Hematopoietic multipotent progenitor cell (in vitro differentiated cells): ENCODE measurements at places on chromosomes 12 and 14.

DNA sequence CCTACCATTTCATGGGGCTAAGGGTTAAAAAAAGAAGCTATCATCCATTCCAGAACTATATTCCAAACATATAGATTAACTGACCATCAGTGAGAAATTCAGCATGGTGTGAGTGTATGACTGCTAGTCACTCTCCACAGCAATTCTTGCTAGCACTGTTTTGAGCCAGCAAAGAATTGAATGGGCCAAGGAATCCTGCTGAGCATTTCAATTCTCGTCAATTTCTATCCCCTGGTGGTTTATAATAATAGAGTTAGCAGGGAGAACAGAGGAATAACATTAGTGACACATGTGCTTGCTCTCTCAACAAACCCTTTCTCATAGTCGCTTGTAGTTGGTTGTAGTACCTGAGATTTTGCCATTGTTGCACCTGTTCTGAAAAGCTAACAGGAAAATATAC lies 7.2 kb downstream of the MBIP start:
- DNase-seq: no peak

DNA sequence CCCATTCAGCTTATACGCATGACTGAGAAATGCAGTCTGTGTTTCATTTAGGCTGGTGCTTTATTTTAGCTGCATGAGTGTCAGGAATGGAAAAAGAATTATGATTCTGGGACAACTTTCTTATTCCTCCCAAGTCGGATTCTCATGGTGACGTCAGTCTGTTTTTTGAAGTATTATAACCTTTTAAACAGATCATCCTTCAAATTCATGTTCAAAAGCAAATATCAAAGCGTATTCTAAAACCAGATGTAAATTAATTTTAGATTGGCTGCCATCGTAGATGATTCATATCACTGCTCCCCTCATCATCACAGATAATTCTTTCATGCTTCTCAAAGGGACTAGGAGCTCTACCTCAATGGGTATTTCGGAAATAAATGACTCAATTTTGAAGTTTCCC lies 15.0 kb downstream of the FNTB start:
- DNase-seq: no peak

DNA sequence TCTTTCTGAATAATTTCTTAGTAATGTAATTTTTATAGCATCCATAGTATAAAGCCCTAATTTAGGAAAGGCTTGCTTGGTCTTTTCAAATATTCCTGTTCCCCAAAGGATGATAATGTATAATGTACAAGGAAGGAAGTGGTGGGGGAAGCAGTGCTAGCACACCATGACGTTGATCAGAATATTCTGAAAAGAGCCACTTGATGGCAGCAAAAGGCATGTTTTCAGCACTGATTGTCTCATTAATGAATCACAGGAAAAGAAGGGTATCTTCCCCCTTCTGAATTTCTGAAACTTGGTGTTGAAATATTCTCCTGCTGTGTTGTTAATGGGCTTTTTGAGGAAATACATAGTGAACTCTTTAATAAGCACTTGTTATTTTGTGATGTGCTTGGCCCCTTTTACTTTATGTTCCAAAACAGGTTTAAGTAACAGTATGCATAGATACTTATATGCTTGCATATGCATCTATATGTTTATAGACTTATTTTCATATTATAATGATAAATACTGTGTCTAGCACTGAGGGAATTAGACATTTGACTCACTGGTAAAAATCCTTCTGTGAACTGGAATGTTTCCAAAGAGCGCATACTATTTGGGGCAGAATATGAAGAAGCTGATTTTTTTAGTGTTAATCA lies 122.0 kb downstream of the TMEM117 start:
- DNase-seq: no peak

DNA sequence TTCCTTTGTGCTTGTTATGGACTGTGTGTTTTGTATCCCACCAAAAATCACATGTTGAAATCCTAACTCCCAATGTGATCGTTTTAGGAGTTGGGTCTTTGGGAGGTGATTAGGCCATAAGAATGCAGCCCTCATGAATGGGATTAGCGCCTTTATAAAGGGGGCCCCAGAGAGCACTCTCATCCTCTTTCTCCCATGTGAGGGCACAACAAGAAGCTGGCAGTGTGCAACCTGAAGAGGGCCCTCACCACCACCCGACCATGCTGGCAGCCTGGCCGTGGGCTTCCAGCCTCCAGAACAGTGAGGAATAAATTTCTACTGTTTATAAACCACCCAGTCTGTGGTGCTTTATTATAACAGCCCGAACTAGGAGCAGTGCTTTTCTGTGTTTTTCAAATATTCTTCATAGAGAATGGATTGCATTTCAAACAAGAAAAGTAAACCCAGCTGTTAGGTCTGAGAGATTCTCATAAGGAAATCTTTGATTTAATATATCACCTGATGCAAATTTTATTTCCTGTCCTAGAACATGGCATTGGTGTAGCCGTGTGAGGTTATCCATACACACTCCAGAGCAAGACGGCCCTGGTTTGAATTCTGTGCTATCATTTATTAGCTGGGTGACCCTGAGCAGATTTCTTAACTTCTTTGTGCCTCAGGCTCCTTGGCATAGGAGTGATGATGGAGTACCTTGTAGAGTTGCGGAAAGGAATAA lies 27.8 kb downstream of the HSPB8 start:
- DNase-seq: no peak

- DNase-seq: no peak
Observed at GRCh38 chr12:94898388-94898787, 105.1 kb downstream of the NDUFA12 start.

- peak; percentile 6 for DNase-seq
Observed at GRCh38 chr12:19507823-19508222, 68.5 kb downstream of the AEBP2 start.

DNA sequence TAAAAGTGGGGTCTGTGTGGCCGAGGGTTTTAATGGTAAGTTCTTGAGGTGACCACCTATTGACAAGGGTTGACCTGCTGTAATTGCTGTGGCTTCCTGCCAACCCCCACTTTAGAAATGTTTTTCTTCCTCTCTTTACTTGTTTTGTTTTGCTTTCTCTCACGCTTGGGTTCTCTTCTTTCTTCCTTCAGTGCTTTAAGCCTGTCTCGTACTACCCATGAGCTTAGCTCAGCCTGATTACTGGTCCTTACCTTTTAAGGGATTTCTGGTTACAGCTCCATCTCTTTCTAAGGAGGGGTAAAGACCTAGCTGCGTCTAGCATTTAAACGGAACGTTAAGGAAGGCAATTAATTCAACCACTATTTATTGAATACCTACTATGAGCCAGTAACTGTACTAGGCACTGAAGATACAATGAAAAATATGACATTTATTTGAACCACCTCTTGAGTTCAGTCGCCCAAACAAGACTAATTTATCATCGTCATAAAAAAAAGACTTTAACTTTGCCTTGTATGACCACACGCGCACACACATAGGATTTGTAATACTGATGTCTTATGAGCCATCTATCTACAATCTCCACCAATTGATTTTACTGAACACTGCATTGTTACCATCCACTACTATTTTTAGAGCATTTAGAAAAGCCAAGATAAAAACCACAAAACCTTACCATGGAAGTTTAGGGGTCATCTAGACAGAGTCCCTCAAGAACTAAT lies 888 bp upstream of the PPP1R12A start:
- no peak for DNase-seq

DNA sequence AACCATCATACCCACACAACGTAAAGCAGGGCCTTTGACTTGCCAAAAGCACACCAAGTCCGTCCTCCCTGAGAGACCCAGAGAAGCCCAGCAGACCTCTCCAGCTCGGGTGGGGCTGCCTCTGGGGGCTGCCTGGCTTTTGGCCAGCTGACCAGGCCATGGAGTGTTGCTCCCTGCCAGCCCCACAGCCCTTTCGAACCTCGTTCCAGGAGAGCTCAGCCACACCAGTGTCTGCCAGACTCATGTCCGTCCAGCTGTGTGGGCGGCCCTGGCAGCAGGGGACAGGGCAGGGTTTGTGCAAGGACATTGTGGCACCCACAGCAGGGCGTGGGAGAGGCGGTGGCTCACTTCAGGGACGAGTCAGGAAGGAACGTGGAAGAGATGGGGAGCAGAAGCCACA lies 22.6 kb upstream of the IRF2BPL start:
- DNase-seq: no peak

DNA sequence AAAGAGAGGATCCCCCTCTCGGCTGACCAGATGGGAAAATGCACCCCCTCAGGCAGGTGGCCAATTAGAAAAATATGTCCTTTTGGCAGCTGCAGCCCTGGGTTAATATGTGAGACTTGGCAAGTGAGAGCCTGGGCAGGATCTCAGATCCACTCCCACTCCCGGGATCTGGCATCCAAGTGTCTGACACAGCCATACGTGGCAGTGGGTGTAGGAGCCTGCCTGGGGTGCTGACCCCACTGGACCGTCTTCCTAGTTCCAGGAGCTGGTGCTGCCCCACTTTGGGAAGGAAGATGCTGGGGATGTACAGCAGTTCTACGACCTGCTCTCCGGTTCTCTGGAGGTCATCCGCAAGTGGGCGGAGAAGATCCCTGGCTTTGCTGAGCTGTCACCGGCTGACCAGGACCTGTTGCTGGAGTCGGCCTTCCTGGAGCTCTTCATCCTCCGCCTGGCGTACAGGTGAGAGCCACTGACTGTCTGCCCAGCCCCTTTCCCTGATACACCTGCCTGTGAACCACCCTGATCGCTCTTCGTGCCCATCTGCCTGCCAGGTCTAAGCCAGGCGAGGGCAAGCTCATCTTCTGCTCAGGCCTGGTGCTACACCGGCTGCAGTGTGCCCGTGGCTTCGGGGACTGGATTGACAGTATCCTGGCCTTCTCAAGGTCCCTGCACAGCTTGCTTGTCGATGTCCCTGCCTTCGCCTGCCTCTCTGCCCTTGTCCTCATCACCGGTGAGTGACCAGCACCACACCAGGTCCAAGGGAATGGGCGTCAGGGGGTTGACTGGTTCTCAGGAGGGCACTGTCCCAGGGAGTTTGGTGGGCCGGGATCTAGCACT lies 5.8 kb downstream of the NR4A1 start:
- no peak for DNase-seq

DNA sequence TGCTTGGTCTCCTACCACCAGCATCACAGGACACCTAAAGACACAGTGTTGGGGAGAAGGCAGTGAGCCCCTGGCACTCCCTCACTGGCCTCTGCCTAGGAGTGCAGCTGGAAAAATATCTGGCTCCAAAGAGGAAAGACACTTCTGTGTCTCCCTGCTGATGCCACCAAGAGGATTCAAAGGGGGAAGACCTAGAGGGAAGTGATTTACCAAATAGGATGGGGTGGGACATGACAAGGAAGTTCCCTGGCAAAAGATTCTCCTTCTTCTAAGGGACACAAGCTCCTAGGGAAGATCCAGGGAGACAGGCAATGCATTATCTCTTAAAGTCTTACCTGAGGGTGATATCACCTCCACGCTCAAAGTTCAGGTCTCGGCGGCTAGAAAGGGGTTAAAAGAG lies 6.1 kb downstream of the NDRG2 start:
- DNase-seq: no peak

- DNase-seq: no peak
Observed at GRCh38 chr14:28381656-28382055, 384.9 kb upstream of the FOXG1 start.

DNA sequence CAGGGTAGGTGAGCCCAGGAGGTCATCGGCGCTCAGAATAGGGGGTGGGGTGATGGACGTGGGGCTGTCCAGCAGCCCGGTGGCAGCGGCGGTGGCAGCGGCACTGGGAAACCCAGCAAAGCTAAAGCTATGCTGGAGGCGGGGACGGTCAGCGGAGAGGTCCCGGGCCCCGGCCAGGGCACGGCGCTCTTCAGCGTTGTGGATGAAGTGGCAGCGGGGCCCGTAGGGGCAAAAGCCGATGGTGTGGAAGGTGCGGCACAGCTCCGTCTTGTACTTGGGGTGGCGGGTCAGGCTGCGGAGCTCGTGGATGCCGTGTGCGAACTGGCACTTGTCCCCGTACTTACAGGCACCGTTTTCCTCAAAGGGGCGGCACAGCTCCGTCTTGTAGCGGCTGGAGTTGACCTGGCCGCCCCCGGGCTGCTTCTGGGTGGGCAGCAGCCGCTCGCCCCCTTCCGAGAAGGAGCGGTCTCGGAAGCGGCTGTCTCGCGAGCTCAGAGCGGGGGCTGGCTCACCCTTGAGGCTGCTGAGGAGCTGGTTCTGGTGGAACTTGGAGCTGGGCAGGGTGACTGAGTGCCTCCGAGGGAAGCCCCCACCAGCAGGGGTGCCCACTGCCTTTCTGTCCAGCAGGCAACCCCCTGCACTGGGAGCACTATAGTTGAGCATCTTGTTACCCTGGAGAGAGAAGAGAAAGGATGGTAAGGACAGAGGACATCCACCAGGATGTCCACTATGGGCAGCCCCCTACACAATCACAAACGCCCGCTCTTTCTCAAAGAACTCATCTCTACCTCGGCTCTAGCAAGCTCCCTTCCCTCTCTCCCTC lies 2.8 kb downstream of the ZFP36L1 start:
- no peak for DNase-seq

DNA sequence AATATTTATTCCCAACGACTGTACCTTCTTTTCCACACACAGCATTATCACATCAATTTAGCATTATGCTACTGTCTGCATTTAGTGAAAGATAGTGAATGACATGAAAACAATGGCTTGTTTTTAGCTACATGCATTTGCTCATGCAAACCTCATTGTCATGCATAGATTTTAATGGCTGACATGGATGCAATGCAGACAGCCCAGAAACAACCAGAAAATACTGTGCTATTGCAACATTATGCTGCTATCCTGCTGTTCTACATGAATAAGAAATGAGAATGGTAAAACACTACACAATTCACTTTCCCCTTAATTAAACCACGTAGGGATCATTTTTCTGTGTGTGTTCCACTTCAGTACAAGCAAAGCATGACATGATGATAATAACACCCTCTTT lies 90.8 kb downstream of the LIN7A start:
- no peak for DNase-seq

DNA sequence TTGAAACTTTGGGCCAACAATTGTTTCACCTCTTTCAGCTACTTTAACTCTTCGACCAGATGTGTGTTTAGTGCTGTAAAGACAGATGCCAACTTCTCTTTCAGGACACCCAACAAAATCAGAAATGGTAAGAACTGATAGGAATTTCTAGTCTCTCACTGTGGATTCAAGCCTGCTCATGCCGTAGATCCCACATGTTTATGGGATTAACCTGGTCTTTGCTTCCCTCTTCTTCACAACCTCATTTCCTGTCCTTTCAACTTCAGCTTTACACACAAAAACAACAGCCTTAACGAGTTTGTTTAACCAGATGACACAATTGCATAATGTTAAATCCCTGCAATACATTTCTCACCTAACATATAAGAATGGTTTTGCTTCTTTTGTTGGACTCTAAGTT lies 1031.9 kb upstream of the LRFN5 start:
- DNase-seq: no peak

- DNase-seq: peak; percentile 51
Observed at GRCh38 chr14:102573591-102574046, 18.8 kb upstream of the RCOR1 start.

GRCh38 chr12:88931598-88931997 lies 351.3 kb upstream of the KITLG start:
- DNase-seq: no peak

- DNase-seq: no peak
Observed at GRCh38 chr12:88381466-88381865, 198.8 kb downstream of the KITLG start.

DNA sequence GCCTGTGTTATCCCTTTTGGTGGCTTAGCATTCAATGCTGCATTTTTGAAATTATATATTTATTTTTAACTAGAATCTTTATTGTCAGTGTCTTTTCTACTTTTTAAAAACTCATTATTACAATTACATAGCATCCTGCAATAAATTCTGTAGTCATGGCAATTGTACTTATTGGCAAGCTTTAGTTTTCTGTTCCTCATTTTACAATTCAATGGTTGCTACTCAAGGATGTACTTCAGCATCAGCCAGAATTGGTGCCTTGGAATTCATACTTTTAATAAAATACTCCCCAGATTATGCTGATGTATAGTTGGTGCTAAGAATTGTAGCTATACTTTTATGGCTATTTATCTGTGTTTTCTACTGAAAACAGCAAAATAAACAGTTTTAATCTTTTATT lies 1756.8 kb upstream of the SEL1L start:
- no peak for DNase-seq
